Colonic mucosa (tissue), 4 donors: ENCODE measurements at places on chromosomes 11 and 22. TPM values are rescaled to one million over a fixed set of nuclear protein-coding genes. Genes with fewer than 3 reads are reported as not detected.

DUSP8 gene
- 33.9 TPM for total RNA-seq

MUC5AC gene
- total RNA-seq = 0.03 TPM

LRRC51 gene
- 10.9 TPM for total RNA-seq

DRICH1 gene
- total RNA-seq = 0.79 TPM

SLC22A8 gene
- total RNA-seq = not detected

CFAP300 gene
- total RNA-seq = not detected

SGSM1 gene
- total RNA-seq = 3.9 TPM

APOBEC3F gene
- total RNA-seq = 7.0 TPM

CHRDL2 gene
- total RNA-seq = 26.5 TPM

CCDC88B gene
- 52.2 TPM for total RNA-seq

LRRC4C gene
- total RNA-seq = not detected

ARHGAP1 gene
- total RNA-seq = 81.7 TPM

OR4D5 gene
- 1.2 TPM for total RNA-seq

CDC45 gene
- total RNA-seq = 5.1 TPM

KIF18A gene
- total RNA-seq = 10.2 TPM

SCARF2 gene
- 0.91 TPM for total RNA-seq

GRK3 gene
- 2.9 TPM for total RNA-seq

DNA sequence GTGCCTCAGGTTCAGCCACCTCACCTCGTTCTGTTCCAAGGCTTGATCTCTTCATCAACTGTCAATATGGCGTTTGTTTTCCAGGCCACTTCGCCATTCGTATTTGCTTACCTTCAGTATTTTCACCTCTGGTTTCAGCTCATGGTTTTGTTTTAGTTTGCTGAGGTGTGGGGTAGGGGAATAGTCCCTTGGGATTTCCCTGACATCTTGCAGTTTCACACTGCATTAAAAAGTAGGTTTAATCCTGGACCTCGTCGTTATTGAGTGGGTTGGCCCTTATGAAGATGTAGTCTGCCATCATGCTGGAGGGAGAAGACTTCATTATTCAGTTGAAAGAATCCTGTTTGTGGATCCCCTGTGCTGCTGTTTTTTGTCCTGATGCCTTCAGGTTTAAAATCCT lies 46.0 kb downstream of the C11orf91 start:
- no peak for DNase-seq

- no peak for DNase-seq
Measured at GRCh38 chr11:130913268-130913667, 3.0 kb downstream of the SNX19 start.

GRCh38 chr11:119856681-119857485 lies 127.9 kb upstream of the NECTIN1 start:
- no peak for DNase-seq

GRCh38 chr11:14342906-14343305 lies 16.1 kb downstream of the RRAS2 start:
- no peak for DNase-seq

GRCh38 chr22:30423301-30423958 lies 2.1 kb upstream of the MTFP1 start:
- no peak for DNase-seq

- DNase-seq = no peak
Measured at GRCh38 chr11:30938171-30938570, 352.0 kb upstream of the MPPED2 start.

GRCh38 chr11:122976734-122977469 lies 4.7 kb downstream of the BSX start:
- no peak for DNase-seq

GRCh38 chr11:31788085-31788484 lies 23.0 kb downstream of the PAX6 start:
- DNase-seq = no peak

GRCh38 chr11:12397931-12398334 lies 20.6 kb downstream of the PARVA start:
- no peak for DNase-seq

GRCh38 chr11:12393691-12394090 lies 16.3 kb downstream of the PARVA start:
- no peak for DNase-seq

DNA sequence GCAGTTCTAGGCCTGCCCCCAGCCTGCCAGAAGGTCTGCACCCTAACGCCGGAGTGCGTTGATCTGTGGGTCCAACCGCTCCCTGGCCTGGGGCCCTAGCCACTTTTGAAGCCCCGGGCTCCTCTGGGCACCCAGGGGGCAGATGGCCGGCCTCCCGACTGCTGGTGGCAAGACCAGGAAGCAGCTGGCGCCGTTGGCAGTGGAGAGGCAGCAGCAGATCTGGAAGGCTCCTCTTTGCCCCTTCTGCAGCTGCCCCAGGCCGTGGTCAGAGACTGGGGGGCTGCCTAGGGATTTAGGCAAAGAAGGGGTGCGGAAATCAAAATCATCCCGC lies 445 bp upstream of the VWCE start:
- DNase-seq = no peak

GRCh38 chr11:3942956-3943497 lies 87.6 kb downstream of the STIM1 start:
- DNase-seq = no peak

- peak; percentile 86 for DNase-seq
Measured at GRCh38 chr11:77107950-77108349, 5.3 kb downstream of the OMP start.

GRCh38 chr11:65452806-65453490 lies 30.4 kb downstream of the NEAT1 start:
- no peak for DNase-seq

DNA sequence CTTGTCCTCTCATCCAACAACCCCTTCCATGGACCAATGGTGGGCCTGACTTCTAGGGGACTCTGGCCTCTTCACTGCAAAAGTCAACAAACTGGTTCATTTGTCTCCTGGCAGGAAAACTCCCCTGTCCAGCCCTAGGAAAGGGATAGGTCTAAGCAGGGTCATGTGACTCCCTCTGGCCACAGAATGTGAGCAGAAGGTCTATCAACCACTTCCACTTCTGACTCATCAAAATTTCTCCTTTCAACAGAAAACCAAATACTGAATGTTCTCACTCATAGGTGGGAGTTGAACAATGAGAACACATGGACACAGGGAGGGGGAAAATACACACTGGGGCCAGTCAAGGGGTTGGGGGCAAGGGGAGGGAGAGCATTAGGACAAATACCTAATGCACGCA lies 1.3 kb upstream of the ISX start:
- DNase-seq = peak; percentile 67

- DNase-seq = no peak
Measured at GRCh38 chr11:65503949-65504673, 5.3 kb downstream of the MALAT1 start.

GRCh38 chr11:24731554-24731953 lies 234.7 kb downstream of the LUZP2 start:
- DNase-seq = no peak

- DNase-seq = no peak
Measured at GRCh38 chr11:34546511-34547209, 33.1 kb upstream of the ELF5 start.

GRCh38 chr22:20571078-20571503 lies 63.7 kb downstream of the MED15 start:
- DNase-seq = no peak

DNA sequence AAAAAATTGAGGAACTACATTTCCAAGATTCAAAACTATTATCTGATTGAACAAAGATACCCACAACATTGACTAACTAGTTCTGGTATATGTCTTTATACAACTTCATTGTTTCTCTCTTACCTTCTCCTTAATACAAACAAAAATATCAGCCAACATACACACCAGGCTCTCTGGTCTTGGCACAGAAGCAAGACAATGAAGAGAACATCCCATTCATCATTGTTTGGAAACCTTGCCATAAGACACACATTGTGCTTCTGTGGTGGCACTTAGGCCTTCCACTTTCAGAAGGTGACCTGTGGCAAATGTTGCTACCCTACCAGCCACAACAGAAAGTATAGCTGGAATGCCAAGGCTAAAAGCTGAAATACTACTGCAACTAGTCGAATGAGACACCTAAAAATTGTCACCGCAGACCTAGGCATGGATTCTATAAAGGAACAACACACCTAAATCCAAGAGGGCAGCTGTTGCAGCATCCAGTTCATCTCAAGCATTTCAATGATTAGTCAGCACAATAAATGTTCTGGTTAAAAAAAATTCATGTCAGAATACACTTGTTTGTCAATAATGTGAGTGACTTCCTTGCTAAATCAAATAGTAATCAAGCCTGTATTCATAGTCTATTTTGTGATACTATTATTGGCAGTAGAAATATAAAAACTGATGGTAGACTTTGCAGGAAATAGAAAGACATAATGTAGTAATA lies 26.3 kb downstream of the MAP6 start:
- no peak for DNase-seq

- DNase-seq = no peak
Measured at GRCh38 chr11:77198440-77198849, 70.4 kb downstream of the MYO7A start.

GRCh38 chr22:33971561-33971961 lies 51.3 kb upstream of the LARGE1 start:
- DNase-seq = no peak

DNA sequence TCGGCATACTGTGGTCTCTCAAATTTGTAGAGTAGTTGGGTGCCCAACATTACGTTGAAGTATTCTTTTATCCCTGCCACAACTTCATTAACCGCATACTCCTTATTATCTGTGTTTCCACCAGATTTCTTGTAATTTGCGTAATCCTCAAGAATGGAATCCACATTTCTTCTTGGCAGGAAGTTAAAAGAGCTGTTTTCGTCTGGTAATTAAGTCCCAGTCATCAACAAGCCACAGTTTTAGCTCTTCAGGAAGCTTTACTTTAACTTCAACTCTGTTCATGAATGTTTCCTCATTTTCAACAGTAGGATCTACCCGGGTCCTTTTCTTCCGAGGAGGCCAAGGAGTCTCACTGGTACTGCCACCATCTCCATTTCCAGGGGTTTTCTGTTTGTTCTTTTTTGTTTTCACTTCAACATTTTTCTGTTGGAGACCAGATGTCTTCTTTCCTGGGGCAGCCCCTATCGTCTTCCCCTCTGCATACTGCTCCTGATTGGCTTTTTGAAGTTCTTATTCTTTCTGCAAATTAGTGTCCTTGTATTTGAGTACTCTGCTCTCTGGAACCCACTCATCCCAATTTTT lies 30.3 kb downstream of the PDE3B start:
- no peak for DNase-seq

DNA sequence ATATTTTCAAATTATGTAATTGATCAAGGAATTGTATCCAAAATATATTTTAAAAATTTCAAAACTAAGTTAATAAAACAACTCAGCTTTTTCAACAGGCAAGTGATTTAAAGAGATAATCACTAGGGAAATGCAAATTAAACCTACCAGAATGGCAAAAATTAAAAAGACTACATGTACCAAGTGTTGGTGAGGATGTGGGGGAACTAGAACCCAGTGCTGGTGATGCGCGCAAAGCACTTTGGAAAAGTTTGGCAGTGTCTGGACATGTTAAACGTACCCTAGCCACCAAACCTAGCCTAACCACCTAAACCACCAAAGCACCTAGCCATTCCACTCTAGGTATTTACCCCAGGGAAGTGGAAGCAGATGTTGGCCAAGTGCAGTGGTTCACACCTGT lies 22.9 kb downstream of the PACSIN2 start:
- no peak for DNase-seq

- no peak for DNase-seq
Measured at GRCh38 chr11:130370845-130371590, 56.3 kb upstream of the ZBTB44 start.

DNA sequence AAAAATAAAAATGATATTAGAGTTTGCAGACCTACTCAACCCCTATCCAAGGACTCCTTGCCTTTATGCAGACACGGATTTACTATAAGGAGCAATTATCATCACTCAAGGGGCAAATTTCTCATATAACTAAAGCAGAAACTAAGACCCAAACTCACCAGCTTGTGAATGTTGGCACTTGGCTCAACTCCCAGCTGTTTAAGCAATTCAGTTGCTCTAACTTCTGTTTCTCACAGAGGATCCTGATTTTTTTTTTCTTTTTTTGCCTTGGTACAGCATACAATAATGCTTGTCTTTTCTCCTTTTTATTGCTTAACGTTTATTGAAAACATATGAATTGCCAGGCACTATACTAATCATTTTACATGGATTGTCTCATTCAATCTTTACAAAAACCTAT lies 9.6 kb upstream of the CBLIF start:
- no peak for DNase-seq

DNA sequence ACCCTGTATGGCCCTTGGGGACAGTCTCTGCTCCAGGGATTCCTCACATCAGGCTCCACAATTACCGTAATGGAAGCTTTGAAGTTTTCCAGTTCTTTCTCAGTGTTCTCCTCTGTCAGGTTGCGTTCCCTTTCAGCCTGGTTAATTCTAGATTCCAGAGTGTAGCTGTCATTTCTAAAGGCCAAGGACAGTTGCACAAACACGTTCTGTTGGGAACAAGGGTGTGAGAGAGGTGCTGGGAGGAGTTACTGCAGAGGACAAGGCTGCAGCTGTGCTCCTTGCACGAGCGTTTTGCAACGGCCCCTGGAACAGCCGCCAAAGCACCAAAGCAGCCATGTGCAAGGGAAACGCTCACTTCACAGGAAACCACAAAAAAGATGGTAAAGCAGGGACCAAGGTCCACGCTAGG lies 35.9 kb upstream of the LYVE1 start:
- peak; percentile 20 for DNase-seq

DNA sequence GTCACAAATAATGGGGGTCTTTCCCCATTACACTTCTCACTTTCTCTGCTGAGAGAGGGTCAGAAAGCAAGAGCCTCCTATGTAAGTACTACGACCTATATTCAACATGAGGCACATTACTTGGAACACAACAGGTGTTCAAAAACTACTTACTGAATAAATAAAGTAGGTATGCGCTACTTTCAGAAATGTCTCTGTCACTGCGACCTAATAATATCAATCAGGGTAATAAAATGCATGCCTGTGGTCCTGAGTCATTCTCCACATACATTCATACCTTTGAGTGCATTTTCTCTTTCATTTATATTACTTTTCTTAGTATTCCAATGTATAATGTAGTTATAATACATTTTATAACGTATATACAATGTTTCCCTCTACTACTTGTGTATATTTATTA lies 838.9 kb downstream of the DLG2 start:
- DNase-seq = no peak

GRCh38 chr11:82683029-82683428 lies 50.6 kb downstream of the FAM181B start:
- DNase-seq = no peak
